CD4-positive, alpha-beta T cell (primary cell): ENCODE measurements at places on chromosomes 13 and 19.
A peak's percentile ranks its signal among the peaks of the same experiment; 100 is the strongest.

- DNase-seq = no peak
Observed at GRCh38 chr19:29119590-29119989, 93.4 kb downstream of the UQCRFS1 start.

DNA sequence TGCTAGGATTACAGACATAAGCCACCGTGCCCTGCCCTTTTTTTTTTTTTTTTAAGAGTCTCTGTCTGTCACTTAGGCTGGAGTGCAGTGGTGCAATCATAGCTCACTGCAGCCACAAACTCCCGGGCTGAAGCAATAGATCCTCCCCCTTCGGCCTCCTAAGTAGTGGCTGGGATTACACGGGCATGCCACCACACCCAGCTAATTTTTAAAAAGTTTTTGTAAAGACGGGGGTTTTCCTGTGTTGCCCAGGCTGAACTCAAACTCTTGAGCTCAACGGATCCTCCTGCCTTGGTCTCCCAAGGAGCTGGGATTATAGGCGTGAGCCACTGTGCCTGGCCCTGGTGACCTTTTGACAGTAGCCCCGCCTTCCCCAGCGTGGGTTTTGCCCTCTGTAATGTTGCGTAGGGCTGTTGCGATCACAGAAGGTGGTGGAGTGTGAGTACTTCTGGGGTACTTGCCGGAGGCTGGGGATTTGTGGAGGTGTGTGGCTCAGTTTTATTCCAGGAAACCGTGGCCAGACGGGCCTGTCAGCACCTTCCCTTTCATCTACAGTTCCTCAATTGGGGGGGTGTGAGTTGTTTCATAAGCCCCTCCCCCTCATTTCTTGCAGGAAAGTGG is 11.6 kb upstream of the RETN start:
- no peak for DNase-seq

GRCh38 chr19:2561895-2562294 is 86.0 kb downstream of the GADD45B start:
- DNase-seq = peak; percentile 52

DNA sequence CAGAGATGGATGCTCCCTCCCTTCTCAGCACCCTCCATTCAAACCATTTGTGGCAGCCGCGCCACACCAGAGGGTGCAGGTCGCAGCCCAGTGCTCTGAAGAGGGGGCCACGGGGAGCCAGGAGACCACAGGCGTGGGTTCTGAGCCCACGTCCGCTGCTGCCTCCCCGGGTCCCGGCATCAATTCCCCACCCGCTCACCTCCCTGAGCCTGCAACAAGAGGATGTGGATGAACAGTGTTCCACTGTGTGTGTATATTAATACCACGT is 120.1 kb upstream of the VSTM2B start:
- DNase-seq = no peak

DNA sequence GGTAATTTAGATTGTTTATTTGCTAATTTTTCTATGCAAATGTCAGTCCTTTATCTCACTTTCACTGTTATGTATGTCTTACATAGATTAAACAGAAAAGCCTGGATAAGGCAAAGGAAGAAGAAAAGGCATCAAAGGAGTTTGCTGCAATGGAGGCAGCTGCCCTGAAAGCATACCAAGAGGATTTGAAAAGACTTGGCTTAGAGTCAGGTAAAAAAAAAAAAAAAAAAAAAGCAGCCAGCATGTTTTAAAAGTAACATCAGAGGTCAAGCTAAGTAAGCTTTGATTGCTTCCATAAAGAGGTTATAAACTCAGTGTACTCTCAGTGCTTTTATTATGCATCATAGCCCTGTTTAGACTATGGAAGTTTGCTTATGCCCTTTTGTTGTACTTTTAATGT is 3.8 kb downstream of the WBP4 start:
- no peak for DNase-seq

- peak; percentile 83 for DNase-seq
Observed at GRCh38 chr19:49333811-49334288, 1.4 kb upstream of the CD37 start.
